Endodermal cell (in vitro differentiated cells): ENCODE measurements at places on chromosomes 7 and 10. TPM values are rescaled to one million over a fixed set of nuclear protein-coding genes. Genes with fewer than 3 reads are reported as not detected.

TMEM139 gene
- 1.6 and 2.2 TPM in 2 replicates for total RNA-seq

UTF1 gene
- total RNA-seq = 1.5 and 1.9 TPM in 2 replicates

ADAM12 gene
- total RNA-seq = 0.14 and 0.46 TPM in 2 replicates

CLDN3 gene
- total RNA-seq = 20.4 and 20.7 TPM in 2 replicates

C7orf57 gene
- 0.96 TPM in 1 of 3 replicates, not detected in the others for total RNA-seq

FAM25C gene
- total RNA-seq = not detected in 2 replicates

NODAL gene
- total RNA-seq = 71.0 and 88.6 TPM in 2 replicates

IL6 gene
- total RNA-seq = 0.61 to 0.64 TPM in 2 of 3 replicates, not detected in the other

ZNF25 gene
- 0.36 and 0.55 TPM in 2 replicates for total RNA-seq

FAM180A gene
- not detected in 2 replicates for total RNA-seq

GIMAP4 gene
- total RNA-seq = not detected in 3 replicates

GRCh38 chr7:32248522-32248921 lies 178.3 kb upstream of the PDE1C start:
- H3K36me3 ChIP-seq = no peaks in the 10 kb centered on the region
- H3K4me1 ChIP-seq = no peaks in the 10 kb centered on the region
- DNase-seq = no peak

DNA sequence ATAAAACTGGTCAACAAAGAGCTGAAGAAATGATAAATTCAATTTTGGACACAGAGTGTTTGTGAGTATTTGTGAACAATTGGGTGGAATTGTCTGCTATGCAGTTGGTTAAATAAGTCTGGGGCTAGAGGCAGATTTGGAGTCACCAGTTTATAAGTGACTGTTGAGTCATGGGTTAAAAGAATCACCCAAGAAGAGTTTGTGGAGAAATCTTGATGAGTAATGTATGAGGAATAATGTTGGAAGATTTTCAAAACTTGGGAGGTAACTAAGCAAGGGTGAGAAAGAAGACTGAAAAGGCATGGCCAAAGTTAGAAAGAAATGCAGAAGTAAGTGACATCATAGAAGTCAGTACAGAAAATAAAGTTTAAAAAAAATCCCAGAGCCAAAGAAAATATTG lies 750.7 kb downstream of the MAGI2 start:
- H3K4me3 ChIP-seq = no peak overlapping the region
- no peak overlapping the region for H3K27ac ChIP-seq
- H3K27me3 ChIP-seq = no peaks in the 10 kb centered on the region
- no peak for DNase-seq
- no peaks in the 10 kb centered on the region for H3K36me3 ChIP-seq
- no peaks in the 10 kb centered on the region for H3K4me1 ChIP-seq

DNA sequence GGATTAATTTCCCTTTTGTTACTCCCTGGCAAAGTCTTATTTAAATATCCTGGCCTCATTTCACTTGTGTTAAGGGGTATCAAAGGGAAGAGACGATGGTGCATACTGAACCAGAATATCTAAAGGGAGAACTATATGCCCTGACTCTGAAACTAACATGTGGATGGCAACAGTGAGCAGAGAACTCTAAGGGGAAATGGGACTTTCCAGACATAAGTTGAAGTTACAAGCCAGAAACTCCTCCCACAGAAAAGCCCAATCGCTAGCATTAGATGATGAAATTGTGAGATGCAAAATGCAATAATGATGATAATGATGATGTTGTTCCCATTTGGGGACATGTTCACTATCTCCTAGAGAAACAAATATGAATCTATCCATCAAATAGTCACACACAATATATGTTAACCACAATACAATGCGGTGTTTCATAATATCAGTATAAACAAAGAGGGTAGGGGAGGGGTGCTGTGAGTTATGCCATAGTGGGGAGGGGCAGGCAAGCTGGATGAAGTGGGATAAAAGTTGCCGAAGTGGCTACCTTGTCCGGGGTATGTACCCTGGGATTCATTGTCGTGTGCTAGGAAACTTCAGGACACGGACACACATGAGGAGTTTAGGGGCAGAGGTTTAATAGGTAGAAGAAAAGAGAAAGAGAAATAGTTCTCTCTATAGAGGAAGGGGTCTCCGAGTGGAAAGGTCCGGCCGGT lies 37.1 kb downstream of the TMEM229A start:
- no peak overlapping the region for H3K4me3 ChIP-seq
- no peak overlapping the region for H3K27ac ChIP-seq
- no peaks in the 10 kb centered on the region for H3K4me1 ChIP-seq
- no peak for DNase-seq
- no peaks in the 10 kb centered on the region for H3K27me3 ChIP-seq
- H3K36me3 ChIP-seq = no peaks in the 10 kb centered on the region

DNA sequence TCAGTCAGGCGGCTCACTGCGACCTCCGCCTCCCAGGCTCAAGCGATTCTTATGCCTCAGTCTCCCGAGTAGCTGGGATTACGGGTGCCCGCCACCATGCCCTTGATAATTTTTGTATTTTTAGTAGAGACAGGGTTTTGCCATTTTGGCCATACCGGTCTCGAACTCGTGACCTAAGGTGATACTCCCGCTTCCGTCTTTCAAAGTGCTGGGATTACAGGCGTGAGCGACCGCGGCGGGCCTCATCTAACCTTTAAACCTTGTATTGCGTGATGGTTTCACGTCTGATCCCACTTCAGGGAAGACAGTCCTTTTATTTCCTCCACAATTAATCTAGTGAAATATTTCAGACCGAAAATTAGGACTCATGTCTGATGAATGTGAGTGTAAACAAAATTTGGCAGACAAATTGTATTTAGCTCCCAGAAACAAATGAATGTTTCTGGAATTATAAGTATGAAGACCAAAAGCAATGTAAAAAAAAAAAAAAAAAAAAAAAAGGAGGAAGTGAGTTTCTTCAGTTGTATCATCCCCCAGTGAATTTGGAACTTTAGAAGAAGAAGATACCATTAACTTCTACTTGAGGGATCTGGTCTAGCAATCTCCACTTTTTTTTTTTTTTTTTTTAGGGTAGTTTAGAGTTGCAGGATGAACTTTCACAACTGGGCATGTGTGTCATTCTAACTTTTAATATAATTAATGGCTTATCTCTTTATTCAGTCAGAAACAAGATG lies 1.6 kb downstream of the NUP42 start:
- peaks cover 9% of the 10 kb centered on the region for H3K27me3 ChIP-seq
- DNase-seq = no peak
- no peak overlapping the region for H3K27ac ChIP-seq

DNA sequence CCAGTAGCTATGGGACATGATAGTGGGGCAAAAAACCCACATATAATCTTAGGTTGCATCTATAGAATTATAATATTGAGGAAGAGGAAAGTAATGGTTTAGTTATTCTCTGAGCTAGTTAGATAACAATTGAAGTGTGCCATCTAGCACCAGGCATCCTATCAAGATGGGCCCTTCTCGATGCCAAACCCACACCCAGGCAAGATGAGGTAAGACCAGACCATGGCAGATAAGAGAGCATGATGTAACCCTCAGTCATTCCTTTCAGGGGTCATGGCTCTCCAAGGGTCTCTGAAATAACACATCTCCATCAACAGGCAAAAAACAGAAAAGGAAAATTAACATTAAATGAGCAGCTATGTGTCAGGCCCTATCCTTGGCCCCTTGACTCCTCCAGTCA lies 128.7 kb downstream of the SH3PXD2A start:
- no peak for DNase-seq
- H3K27me3 ChIP-seq = no peaks in the 10 kb centered on the region
- no peaks in the 10 kb centered on the region for H3K36me3 ChIP-seq
- no peaks in the 10 kb centered on the region for H3K4me1 ChIP-seq
- no peak overlapping the region for H3K4me3 ChIP-seq

- H3K27ac ChIP-seq = no peak overlapping the region
- H3K36me3 ChIP-seq = no peaks in the 10 kb centered on the region
- H3K27me3 ChIP-seq = no peaks in the 10 kb centered on the region
- no peaks in the 10 kb centered on the region for H3K4me1 ChIP-seq
- H3K4me3 ChIP-seq = no peak overlapping the region
These were observed 204.3 kb downstream of the PLXNA4 start for GRCh38 chr7:132371948-132372347.

GRCh38 chr7:94676431-94676830 lies 20.5 kb upstream of the SGCE start:
- no peaks in the 10 kb centered on the region for H3K27me3 ChIP-seq
- no peak overlapping the region for H3K27ac ChIP-seq
